ENCODE measurements at places on chromosomes 5 and 9.

GRCh38 chr5:81787474-81788242, 36.8 kb upstream of the SSBP2 start:
- no peak for DNase-seq

- peak; percentile 2 for DNase-seq
These were observed 732 bp downstream of the MARCHF11 start for GRCh38 chr5:16178745-16179372.

DNA sequence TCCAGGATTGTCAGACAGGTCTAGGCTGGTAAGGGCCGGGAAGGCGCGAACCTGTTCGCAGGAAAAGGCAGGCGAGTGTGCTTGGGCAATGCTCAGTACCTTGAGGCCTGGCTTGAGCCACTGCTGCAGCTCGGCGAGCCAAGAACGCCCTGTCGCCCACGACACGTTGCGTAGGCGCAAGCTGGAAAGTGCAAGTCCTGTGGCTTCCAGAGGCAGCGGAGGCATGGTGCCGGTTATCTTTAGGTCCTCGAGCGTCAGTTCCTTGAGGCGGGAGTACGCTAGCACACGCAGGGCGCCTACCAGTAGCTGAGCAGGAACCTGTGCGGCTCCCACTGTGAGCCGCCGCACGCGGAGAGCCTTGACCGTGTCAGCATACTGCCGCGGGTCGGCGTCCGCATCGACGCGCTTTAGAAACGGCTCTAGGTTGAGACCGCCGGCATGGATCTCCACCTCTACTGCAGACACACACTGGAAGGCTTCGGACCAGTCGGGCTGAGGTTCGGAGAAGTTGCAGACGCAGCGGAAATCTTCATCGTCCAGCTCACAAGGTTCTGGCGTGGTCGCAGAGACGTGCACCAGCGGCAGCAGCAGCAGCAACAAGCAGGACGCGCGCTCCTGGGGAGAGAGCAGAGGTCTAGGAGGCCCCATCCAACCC, 482 bp downstream of the CD14 start:
- no peak for DNase-seq

GRCh38 chr9:133111808-133112662, 9.0 kb downstream of the RALGDS start:
- no peak for DNase-seq

DNA sequence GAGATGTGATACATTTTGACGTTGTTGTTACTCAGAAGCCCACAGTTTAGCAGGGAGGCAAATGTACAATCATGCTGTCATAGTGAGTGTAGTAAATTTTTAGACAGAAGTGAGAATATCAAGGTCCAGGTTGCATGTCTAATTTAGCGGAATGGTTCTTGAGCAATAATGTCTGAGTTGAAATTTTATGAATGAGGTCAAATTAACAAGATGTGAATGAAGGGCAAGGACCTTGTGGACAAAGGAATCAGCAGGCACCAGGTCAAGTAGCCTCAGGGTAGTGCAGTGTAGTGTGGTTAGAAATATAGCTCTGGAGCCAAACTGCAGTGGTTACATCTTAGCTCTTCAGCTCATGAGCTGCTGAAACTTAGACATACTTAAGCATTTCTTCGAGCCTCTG, 36.2 kb downstream of the TNFSF8 start:
- DNase-seq, result no peak

DNA sequence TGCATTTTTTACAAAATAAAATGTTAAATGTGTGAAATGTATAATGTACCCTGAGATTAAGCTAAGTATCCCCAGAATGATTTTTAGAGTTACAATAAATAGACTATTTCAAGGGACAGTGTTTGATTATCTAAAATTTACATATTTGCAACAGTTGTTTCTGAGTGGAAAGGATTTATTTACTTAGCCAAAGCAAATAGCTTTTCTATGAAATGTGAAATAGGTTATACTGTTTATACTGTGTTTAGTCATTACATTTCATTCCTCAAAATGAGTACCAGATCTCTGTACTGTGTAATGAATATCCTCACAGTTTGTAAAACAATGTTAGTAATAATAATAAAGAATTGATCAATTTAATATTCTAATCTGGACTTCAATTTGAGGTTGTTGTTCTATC, 1019.0 kb downstream of the NR2F1-AS1 start:
- no peak for DNase-seq

GRCh38 chr9:38685535-38685934, 34.4 kb downstream of the FAM240B start:
- no peak for DNase-seq

GRCh38 chr5:44332285-44332971, 56.8 kb downstream of the FGF10 start:
- no peak for DNase-seq

Measured in T follicular helper cell (primary cell).